ENCODE measurements at places on chromosomes 1 and 21.

DNA sequence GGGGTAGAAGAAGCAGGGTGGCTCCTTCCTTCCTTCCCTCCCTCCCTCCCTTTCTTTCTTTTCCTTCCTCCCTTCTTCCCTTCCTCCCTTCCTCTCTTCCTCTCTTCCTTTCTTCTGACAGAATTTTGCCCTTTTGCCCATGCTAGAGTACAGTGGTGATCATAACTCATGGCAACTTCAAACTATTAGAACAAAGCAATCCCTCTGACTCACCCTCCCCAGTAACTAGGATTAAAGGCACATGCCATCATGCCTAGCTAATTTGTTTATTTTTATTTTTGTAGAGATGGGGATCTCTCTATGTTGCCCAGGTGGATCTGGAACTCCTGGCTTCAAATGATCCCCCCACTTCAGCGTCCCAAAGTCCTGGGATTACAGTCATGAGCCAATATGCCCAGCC lies 10.0 kb upstream of the RPE65 start:
- no peak for DNase-seq

- DNase-seq: peak; percentile 17
These were observed 28.3 kb downstream of the PRDX6 start for GRCh38 chr1:173505391-173505790.

- no peak for DNase-seq
These were observed 2.3 kb upstream of the SCYL3 start for GRCh38 chr1:169896013-169896412.

- no peak for DNase-seq
These were observed 317.3 kb downstream of the COL11A1 start for GRCh38 chr1:102790997-102791396.

DNA sequence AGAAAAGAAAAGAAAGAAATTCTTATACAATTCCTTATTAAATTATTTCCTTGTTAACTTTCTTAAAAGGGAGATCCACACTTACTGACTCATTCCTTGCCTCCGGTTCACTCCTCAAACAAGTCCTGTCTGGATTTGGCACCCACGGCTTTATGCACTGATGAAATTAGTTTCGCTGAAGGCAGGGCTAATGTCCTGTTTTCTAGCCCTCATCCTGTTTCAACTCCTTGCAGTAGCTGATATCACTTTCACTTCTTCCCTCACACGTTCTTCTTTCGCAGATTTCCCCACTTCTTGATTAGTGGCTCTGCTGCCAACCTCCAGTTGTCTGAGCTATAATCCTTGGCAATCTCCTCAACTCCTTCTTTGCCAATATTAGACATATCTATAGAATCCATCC lies 215.2 kb downstream of the URB2 start:
- no peak for DNase-seq

DNA sequence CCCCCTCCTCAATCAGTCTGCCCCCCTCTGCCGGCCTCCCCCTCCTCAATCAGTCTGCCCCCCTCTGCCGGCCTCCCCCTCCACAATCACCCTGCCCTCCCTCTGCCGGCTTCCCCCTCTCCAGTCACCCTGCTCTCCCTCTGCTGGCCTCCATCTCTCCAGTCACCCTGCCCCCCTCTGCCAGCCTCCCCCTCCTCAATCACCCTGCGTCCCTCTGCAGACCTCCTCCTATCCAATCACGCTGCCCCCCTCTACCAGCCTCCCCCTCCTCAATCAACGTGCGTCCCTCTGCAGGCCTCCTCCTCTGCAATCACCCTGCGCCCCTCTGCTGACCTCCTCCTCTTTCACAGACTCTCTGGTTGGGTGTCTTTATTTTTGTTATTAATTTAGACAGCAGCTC lies 11.5 kb upstream of the C1orf198 start:
- no peak for DNase-seq

- DNase-seq: no peak
These were observed 282 bp downstream of the RSPH1 start for GRCh38 chr21:42495765-42496119.

DNA sequence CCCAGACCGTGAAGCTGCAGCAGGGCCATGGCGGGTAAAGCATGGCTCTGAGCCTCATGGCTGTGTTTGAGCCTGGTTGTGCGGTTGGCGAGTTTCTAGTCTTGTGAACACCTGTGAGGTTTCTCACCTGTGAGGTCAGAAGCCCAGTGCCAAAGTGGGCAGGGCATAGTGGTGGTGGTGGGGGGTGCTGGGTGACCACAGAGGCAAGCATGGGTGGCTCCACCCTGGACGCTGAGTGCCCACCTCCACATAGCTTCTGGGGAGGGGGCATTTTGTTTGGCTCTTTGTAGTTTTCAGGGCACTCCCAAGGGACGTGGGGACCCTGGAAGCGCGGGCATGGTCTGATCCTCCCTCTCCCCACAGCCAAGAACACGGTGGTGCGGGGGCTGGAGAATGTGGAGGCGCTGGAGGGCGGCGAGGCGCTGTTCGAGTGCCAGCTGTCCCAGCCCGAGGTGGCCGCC lies 91.1 kb downstream of the TRIM11 start:
- no peak for DNase-seq

- peak; percentile 84 for DNase-seq
These were observed 177.7 kb downstream of the ADSS2 start for GRCh38 chr1:244273845-244274619.

- peak; percentile 73 for DNase-seq
These were observed 31.1 kb downstream of the ALG14 start for GRCh38 chr1:95041491-95042165.

DNA sequence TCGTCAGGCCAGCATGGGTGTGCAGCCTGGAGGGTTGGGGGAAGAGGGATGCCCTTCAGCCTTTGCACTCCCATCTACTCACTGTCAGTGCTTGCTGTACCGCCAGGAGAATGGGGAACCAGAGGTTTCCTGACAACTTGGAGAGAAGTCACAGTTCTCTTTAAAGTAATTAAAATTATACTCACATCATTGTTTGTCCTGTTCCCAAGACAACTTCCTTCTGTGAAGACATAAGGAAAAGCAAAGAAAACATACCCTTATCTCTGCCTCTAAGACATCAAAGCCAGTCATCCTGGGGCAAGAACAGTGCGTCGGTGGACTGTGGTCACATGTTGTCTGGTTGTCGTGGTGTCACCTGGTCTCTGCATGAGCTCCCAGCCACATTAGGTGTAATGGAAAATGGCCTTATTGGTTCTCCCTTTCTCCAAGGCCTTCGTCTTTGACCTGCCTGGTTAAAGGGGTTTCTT lies 17.6 kb downstream of the TRAF5 start:
- no peak for DNase-seq

DNA sequence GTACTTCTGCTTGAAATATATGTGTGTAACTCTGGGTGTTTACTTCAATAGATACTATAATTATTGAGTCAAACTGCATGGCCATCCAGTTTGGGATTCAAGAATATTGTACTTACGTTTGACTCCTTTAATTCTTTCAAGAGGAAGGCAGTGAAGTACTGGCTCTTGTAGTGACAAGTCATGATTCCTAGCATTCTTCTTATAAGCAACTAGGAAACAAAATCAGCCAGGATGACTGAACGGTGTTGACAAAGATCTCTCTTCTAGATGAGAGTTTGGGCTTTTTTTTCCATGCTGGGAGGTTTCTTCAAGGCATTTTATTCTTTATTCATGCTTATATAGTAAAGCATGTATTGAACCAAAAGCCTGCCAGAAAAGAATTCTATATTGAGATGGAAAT lies 58.3 kb downstream of the CLEC20A start:
- DNase-seq: no peak

DNA sequence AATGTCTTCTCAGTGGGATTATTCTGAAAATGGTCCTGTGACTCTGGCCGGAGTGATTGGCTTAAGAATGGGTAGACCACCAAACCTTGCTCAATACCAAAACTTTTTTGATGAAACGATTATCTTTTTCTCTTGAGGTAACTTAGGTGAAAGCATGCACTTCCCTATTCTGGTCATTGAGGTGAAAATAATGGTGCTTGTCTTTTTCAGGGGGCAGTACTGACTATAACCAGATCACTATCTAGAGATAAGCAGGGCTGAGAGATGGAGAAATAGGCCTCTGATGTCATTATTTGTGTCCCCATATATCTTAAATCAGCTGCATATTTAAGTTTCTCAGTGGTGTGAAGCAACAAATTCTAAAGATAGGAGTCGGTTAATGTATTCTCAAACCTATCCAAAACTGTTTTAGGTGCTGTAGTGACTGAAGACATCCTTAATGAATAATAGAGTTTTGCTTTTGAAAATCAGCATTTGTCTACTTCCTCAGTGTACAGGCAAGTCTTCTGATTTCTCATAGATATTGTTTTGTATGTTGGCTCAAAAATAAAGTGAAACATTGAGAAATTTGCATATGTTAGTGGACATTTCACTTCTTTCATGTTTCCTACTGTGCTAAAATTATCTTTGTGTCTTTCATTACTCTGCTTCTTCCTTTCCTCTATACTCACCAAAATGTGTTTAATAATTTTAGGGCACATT lies 735.3 kb upstream of the ADGRL4 start:
- DNase-seq: no peak

DNA sequence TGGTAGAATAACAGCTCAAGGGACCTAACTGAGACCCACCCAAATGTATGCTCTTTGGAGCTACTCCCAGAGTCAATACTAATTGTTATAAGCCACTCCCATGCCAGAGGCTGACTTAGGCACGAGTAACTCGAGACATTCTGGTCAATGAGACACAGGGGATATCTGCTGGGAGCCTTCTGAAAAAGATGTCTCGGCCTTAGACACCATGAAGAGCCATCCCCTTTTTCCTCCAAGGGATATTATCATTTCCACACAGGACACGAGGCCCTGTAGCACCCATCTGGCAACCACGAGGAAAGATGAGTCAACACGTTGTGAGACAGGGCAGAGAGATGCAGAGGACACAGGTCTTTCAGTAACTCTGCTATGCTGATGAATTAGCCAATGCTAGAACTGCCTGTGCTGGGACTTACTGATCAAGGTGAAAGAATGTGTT lies 30.7 kb downstream of the ITPKB start:
- peak; percentile 32 for DNase-seq

GRCh38 chr1:5297180-5297885 lies 642.9 kb downstream of the AJAP1 start:
- DNase-seq: no peak

DNA sequence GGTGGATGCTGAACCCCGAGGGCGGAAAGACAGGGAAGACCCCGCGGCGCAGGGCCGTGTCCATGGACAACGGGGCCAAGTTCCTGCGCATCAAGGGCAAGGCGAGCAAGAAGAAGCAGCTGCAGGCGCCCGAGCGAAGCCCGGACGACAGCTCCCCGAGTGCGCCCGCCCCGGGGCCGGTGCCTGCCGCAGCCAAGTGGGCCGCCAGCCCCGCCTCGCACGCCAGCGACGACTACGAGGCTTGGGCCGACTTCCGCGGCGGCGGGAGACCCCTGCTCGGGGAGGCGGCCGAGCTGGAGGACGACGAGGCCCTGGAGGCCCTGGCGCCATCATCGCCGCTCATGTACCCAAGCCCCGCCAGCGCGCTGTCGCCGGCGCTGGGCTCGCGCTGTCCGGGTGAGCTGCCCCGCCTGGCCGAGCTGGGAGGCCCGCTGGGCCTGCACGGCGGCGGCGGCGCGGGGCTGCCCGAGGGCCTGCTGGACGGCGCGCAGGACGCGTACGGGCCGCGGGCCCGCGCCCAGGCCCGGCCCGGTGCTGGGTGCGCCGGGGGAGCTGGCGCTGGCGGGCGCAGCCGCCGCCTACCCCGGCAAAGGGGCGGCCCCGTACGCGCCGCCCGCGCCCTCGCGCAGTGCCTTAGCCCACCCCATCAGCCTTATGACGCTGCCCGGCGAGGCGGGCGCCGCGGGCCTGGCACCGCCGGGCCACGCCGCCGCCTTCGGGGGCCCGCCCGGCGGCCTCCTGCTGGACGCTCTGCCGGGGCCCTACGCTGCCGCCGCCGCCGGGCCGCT lies 20.7 kb downstream of the FOXO6 start:
- no peak for DNase-seq

GRCh38 chr1:207388721-207389120 lies 65.4 kb upstream of the CR2 start:
- DNase-seq: no peak

DNA sequence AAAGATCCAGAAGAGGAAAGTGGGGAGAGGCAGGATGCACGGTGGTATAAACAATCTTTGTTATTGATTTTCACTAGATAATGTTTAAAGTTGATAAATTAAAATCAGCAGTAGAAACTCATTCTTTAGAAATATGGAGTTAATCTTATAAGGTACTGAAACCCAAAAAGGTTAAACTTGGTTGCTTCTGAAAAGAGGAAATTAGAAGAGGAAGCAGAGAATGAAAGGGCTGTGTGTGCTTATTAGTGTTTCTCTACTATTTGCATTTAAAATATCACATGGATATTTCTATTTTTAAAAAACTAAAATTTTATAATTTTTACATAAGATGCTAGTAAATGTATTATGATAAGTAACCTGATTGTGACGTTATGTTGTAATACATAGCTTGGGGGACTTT lies 24.4 kb downstream of the C1orf141 start:
- DNase-seq: no peak

DNA sequence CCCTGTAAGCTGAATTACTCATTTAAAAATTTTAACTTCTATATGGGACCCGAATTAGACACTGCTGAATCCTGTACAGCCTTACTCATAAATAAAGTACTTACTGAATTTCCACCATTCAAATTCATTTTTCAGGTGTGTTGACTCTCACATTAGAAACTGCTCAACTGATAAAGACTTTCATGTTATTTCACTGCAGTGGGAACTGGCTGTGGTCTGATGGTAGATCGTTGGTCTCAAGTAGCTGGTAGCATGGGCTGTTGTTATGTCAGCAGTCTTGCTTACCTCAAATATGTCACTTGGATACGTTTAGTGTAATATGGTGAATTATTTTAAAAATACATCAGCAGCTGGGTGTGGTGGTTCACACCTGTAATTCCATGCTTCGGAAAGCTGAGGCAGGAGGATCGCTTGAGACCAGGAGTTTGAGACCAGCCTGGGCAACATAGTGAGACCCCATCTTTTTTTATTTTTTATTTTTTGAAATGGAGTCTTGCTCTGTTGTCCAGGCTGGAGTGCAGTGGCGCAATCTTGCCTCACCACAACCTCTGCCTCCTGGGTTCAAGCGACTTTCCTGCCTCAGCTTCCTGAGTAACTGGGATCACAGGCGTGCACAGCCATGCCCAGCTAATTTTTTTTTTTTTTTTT lies 10.4 kb downstream of the DEGS1 start:
- DNase-seq: no peak

DNA sequence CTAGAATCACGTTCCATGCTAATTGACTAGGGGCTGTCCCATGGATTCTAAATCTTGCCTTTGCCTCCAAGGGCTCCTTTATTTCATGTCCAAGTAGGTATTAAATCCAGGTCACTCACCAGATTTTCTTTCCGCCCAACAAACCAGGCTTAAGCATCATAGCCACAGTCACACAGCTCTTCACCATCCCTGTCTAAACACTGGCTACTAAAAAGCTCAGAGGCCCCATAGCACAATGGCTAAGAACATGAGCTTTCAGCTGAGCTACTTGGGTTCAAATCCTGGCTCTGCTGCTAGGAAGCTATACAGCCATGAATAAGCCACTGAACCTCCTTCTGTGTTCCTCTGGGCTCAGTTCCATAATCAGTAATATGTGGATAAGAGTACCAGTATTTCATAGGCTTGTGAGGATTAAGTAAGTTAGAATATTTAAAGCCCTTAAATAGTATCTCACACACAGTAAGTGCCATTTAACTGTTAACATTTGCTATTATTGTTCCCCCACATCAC lies 277.2 kb upstream of the GJB5 start:
- DNase-seq: peak; percentile 6

Data from RCC 7860 (cell line).